ENCODE measurements at places on chromosomes 5 and 9.

GRCh38 chr5:96822686-96823459 is 15.1 kb upstream of the ERAP1 start:
- no peaks in the 10 kb centered on the region for H3K36me3 ChIP-seq
- no peak for DNase-seq
- no peak overlapping the region for H3K4me3 ChIP-seq
- H3K27ac ChIP-seq = no peak overlapping the region
- peaks cover 11% of the 10 kb centered on the region for H3K4me1 ChIP-seq
- no peaks in the 10 kb centered on the region for H3K27me3 ChIP-seq

DNA sequence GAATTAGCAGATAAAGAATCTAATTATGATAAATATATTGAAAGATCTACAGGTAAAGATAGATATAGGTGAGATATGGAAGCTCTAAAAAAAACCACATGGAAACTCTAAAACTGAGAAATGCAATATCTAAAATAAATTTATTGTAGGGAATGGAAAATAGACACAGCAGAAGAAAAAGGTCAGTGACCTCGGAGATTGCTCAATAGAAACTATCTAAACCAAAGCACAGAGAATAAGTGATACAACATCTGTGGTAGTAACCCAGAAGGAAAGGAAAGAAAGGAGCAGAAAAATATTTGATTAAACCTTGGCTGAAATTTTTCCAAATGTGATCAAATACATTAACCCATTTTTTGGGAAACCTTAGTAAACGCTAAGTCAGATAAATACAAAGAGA is 43.1 kb upstream of the GLIPR2 start:
- DNase-seq = no peak
- no peaks in the 10 kb centered on the region for H3K27me3 ChIP-seq
- peaks cover 15% of the 10 kb centered on the region for H3K4me1 ChIP-seq
- H3K4me3 ChIP-seq = no peak overlapping the region
- no peaks in the 10 kb centered on the region for H3K36me3 ChIP-seq
- no peak overlapping the region for H3K27ac ChIP-seq

GRCh38 chr9:1353291-1353690 is 303.1 kb downstream of the DMRT2 start:
- DNase-seq = no peak
- no peaks in the 10 kb centered on the region for H3K4me1 ChIP-seq
- H3K4me3 ChIP-seq = no peak overlapping the region
- no peak overlapping the region for H3K27ac ChIP-seq
- H3K27me3 ChIP-seq = no peaks in the 10 kb centered on the region

DNA sequence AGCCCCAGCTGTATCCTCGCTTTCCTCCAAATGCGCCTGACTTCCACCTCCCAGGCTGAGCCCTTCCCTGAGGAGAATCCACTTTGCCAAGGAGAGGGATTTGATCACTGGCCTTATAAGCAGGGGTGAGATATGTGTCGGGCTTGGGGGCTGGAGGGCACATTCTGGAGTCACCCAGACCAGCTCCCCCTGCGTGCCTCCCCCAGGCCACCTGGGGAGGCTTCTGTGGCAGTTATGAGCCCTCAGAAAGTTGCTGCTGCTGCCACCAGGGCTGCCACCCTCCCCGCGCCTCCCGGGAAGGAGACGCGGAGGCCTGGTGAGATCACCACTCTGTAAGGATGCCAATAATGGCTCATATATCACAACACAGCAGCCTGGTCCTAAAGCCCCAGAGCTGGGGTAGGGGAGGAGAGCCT is 211.5 kb downstream of the PAPPA start:
- no peaks in the 10 kb centered on the region for H3K27me3 ChIP-seq
- no peaks in the 10 kb centered on the region for H3K4me1 ChIP-seq
- no peak overlapping the region for H3K4me3 ChIP-seq
- H3K36me3 ChIP-seq = no peaks in the 10 kb centered on the region

DNA sequence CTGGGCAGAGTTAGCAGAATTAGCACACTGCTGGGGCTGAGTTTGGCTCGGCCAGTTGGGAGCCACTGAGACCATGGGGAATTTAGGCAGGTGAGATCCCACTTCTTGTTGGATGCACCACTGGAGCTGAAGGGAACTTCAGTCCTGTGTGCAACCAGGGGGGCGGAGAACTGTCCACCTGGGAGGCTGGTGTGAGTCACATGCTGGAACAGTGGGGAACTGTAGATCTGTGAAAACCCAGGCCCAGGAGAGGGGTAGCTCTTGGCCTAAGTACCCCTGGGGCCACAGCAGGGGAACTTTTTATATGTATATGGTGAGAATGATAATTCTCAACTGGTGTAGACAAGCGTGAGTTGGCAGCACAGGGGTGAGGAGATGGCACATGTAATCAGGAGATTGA is 237.5 kb upstream of the KIF2A start:
- H3K4me1 ChIP-seq = no peaks in the 10 kb centered on the region
- H3K27me3 ChIP-seq = no peaks in the 10 kb centered on the region
- no peak for DNase-seq
- H3K36me3 ChIP-seq = no peaks in the 10 kb centered on the region
- no peak overlapping the region for H3K27ac ChIP-seq

- H3K36me3 ChIP-seq = no peaks in the 10 kb centered on the region
- H3K4me3 ChIP-seq = no peak overlapping the region
- H3K27me3 ChIP-seq = no peaks in the 10 kb centered on the region
- no peak for DNase-seq
Measured at GRCh38 chr5:157511651-157512644, 51.9 kb downstream of the NIPAL4 start.

- H3K27me3 ChIP-seq = no peaks in the 10 kb centered on the region
- no peak overlapping the region for H3K4me3 ChIP-seq
- no peaks in the 10 kb centered on the region for H3K4me1 ChIP-seq
Measured at GRCh38 chr5:179326122-179326927, 18.9 kb downstream of the ADAMTS2 start.

DNA sequence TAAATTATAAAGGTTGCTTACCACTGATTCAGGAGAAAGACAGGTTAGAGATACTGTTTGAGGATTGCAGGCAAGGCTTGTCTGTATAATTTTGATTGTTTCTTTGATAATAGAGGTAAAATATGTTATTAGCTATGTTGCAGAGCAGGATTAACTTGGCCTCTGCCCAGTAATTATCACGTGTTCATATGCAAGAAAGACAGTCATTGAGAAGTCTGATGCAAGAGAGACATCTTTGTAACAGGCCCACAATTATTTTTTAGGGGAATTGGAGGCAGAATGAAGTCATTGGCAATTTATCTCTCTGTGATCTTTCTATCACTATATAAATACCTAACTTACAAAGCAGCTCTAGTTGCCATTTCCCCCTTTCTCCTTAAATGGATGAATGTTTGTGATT is 46.0 kb downstream of the SLC44A1 start:
- H3K27me3 ChIP-seq = no peaks in the 10 kb centered on the region
- H3K27ac ChIP-seq = no peak overlapping the region
- peaks cover 11% of the 10 kb centered on the region for H3K4me1 ChIP-seq
- no peaks in the 10 kb centered on the region for H3K36me3 ChIP-seq
- no peak overlapping the region for H3K4me3 ChIP-seq
- DNase-seq = no peak

DNA sequence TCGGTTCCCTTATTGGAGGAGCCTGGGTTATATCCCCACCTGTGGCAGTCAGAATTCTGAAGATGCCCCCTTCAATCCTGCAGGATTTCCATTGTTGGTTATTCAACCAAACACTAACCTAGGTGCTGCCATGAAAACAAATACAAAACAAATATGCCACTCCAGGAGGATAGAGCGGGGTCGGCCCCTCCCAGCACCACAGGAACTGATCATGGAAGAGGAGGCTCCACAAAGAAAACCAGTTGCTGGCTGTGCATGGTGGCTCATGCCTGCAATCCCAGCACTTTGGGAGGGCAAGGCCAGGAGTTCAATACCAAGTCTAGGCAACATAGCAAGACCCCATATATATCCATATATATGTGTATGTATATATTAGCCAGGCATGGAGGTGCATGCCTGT is 13.2 kb upstream of the ADGRD2 start:
- no peaks in the 10 kb centered on the region for H3K4me1 ChIP-seq
- no peak overlapping the region for H3K27ac ChIP-seq

DNA sequence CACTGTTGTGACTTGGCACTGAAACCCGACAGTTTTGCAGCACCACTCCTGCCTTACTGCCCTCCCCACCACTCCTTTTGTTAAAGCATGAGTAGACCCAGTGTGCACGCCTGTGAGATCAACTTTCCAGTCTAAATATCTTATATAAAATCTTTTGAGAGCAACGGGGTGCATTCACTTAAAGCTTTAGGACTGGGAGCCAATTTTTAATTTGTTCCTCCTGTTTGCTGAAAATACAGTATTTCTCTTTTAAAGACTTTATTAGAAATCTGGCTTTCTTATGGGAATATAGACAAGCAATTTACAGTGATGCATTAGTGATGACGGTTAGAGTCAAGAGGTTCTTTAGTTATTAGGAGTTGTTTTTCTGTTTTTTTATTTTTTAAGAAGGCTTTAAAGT is 397.5 kb downstream of the TMEM167A start:
- H3K4me1 ChIP-seq = no peaks in the 10 kb centered on the region
- no peaks in the 10 kb centered on the region for H3K36me3 ChIP-seq
- H3K27me3 ChIP-seq = no peaks in the 10 kb centered on the region
- no peak overlapping the region for H3K4me3 ChIP-seq
- H3K27ac ChIP-seq = no peak overlapping the region

GRCh38 chr9:134215420-134215698 is 51.0 kb upstream of the RNU6ATAC start:
- H3K4me1 ChIP-seq = no peaks in the 10 kb centered on the region
- no peaks in the 10 kb centered on the region for H3K27me3 ChIP-seq
- H3K27ac ChIP-seq = no peak overlapping the region
- no peaks in the 10 kb centered on the region for H3K36me3 ChIP-seq
- H3K4me3 ChIP-seq = no peak overlapping the region

- H3K27me3 ChIP-seq = peaks cover 2% of the 10 kb centered on the region
- DNase-seq = no peak
- no peak overlapping the region for H3K4me3 ChIP-seq
- no peaks in the 10 kb centered on the region for H3K4me1 ChIP-seq
- no peaks in the 10 kb centered on the region for H3K36me3 ChIP-seq
Measured at GRCh38 chr5:148794729-148795561, 31.5 kb upstream of the ADRB2 start.

DNA sequence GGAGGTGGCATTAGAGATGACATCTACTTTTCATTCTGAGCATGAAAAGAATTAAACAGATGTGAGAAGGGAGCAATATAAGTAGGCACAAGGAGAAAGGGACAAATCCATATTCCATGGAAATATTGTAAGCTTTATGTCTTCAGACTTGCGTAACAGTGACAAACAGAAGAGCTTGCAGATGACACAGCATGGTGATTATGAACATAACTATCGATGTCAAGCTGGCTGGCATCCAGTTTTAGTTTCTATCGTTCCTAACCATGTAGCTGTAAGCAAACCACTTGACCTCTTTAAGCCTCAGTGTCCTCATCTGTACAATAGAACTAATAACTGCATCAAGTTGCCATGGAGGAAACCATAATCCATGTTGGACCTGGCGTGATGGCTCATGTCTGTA is 246.7 kb upstream of the ADRA1B start:
- H3K4me3 ChIP-seq = no peak overlapping the region
- no peak for DNase-seq
- H3K27me3 ChIP-seq = no peaks in the 10 kb centered on the region
- no peaks in the 10 kb centered on the region for H3K36me3 ChIP-seq

DNA sequence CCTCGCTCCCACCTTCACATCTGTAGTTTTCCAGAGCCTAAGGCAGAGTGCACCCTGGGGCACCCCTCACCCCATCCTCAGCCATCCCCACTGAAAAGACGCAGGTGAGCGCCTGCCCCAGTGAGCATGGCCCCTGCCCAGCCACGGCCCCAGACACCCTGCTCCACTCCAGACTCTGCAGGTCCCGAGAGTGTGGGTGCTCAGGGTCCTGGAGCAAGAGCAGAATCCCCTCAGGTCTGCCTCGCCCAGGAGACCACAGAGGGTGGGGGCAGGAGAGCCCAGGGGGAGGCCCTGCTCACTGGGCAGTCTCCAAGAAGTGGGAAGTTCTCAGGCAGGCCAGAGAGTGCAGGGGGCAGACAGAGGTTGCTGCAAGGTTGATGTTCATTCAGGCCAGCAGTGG is 158.6 kb upstream of the PPP1R26 start:
- H3K4me1 ChIP-seq = no peaks in the 10 kb centered on the region
- H3K27me3 ChIP-seq = no peaks in the 10 kb centered on the region
- no peak overlapping the region for H3K4me3 ChIP-seq
- H3K27ac ChIP-seq = no peak overlapping the region
- H3K36me3 ChIP-seq = no peaks in the 10 kb centered on the region

GRCh38 chr9:135355521-135356011 is 124.0 kb upstream of the PPP1R26 start:
- H3K36me3 ChIP-seq = no peaks in the 10 kb centered on the region
- no peaks in the 10 kb centered on the region for H3K27me3 ChIP-seq
- no peaks in the 10 kb centered on the region for H3K4me1 ChIP-seq
- no peak overlapping the region for H3K27ac ChIP-seq

GRCh38 chr9:128505414-128505765 is 871 bp downstream of the GLE1 start:
- no peaks in the 10 kb centered on the region for H3K36me3 ChIP-seq
- H3K27ac ChIP-seq = peak overlapping the region; percentile 97
- H3K27me3 ChIP-seq = no peaks in the 10 kb centered on the region
- peaks cover 16% of the 10 kb centered on the region for H3K4me1 ChIP-seq

GRCh38 chr5:85205430-85205829 is 820.8 kb upstream of the EDIL3 start:
- H3K4me1 ChIP-seq = no peaks in the 10 kb centered on the region
- no peak for DNase-seq
- no peak overlapping the region for H3K4me3 ChIP-seq
- H3K27me3 ChIP-seq = no peaks in the 10 kb centered on the region
- H3K36me3 ChIP-seq = no peaks in the 10 kb centered on the region

- DNase-seq = no peak
- no peak overlapping the region for H3K4me3 ChIP-seq
- H3K4me1 ChIP-seq = no peaks in the 10 kb centered on the region
Measured at GRCh38 chr9:117464941-117465616, 50.2 kb upstream of the ASTN2 start.

DNA sequence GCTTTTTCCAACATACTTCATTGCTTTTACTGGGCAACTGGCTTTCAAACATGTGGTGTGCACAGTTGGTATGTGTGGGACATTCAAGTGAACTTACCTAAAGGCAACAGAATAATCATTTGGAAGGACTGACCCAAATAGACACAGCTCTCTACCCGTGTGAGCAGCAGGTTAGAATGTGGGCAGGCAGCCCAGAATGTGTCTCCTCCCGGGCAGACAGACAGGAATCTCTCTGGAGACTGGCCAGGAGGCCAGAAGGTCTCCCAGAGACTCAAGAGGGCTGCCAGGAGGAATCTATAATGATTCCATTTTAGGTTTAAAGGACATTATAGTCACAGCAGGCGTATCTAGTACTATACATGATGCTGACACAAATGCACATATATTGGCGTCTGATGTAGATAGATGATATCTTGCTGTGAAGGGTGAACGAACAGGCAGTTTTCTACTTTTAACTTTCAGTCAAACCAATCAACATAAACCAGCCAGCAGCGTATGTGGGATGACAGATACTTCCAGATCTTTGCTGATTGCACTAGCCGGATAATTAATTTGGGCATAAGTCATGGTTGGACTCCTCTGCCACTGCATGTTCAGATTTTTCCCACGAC is 297.4 kb upstream of the ZNF608 start:
- DNase-seq = no peak
- no peak overlapping the region for H3K4me3 ChIP-seq
- H3K27me3 ChIP-seq = no peaks in the 10 kb centered on the region
- H3K36me3 ChIP-seq = no peaks in the 10 kb centered on the region
